ENCODE measurements at places on chromosomes 16 and 17.

DNA sequence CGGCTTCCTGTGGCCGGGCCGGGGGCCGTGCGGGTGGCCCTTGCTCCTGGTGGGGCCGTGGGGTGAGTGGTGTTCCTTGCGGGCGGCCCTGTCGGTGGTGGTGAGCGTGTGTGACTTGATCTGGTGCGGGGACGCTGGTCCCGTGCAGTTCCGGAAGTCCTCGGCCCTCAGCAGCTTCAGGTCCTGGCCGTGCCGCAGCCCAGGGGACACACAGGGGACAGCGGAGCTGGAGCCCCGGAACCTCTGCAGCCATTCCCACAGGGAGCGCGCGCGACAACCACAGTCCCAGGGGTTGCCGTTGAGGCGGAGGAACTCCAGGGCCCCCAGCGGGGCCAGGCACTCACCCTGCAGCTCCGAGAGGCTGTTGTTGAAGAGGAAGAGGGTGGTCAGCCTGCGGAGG is 88.4 kb downstream of the RTN4RL1 start:
- no peak for DNase-seq

- DNase-seq, result no peak
Observed at GRCh38 chr16:8859913-8860881, 8.6 kb downstream of the CARHSP1 start.

- no peak for DNase-seq
Observed at GRCh38 chr17:33786478-33786877, 468.6 kb upstream of the CCL2 start.

DNA sequence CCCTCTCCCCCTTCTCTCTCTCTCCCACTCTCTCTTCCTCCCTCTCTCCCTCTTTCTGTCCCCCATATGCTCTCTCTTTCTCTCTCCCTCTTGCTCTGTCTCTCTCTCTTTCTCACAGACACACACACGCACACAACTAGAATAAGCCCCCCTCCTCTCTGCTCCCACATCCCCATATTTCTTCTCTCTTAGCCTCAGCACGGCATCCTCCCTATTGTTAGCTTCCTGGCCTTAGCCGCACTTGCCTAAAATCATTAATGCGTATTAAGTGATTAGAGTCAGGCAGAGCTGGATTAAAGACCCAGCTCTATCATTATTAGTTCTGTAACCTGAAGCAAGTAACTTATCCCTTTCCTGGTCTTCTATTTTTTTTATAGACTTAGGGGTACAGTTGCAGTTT is 319.0 kb upstream of the C16orf82 start:
- DNase-seq, result no peak

DNA sequence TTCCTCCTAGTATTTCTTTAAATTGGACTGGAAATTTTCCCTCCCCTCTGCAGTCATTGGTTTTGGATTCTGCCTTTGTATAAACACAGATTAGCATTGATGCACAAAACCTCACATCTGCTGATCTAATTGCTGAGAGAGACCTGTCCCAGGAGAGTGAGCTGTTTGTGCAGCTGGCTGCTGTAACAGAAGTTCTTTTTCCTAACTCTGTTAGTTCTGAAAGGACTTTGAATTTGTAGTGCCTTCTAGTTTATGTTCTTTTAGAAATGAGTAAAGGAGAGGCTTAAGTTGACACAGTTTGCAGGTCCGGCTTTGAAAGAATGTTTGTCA is 45.2 kb upstream of the KPNB1 start:
- DNase-seq, result no peak

DNA sequence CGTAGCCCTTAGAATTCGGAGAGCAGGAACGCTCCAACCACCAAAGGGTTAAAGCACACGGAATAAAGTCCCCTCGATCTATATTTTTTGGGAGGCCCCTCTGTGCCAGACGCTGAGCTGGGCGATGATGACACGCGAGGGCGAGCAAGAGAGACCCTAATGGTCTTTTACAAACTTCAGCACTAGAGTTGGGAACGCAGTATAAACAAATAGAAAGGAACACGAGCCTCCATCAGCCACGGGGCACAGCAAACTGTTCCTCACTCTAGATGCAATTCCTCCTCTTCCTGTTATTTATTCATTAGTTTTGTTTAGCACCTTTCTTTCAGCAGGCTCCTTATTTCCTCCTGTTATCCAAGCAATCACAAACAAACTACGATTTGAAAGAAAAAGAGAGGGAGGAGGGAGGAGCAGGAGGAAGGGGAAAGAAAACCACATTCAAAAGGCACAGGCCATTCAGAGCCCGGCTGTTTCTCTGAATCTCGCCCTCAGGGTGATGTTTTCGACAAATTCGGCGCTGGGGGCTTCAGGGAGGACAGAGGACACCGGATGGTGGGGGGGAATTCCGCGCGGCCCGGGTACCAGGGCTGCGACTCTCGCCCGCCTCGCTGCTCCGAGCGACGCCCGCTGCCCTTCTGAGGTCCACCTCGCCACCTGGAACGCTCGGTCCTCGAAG is 1.6 kb downstream of the TOX3 start:
- DNase-seq, result no peak

DNA sequence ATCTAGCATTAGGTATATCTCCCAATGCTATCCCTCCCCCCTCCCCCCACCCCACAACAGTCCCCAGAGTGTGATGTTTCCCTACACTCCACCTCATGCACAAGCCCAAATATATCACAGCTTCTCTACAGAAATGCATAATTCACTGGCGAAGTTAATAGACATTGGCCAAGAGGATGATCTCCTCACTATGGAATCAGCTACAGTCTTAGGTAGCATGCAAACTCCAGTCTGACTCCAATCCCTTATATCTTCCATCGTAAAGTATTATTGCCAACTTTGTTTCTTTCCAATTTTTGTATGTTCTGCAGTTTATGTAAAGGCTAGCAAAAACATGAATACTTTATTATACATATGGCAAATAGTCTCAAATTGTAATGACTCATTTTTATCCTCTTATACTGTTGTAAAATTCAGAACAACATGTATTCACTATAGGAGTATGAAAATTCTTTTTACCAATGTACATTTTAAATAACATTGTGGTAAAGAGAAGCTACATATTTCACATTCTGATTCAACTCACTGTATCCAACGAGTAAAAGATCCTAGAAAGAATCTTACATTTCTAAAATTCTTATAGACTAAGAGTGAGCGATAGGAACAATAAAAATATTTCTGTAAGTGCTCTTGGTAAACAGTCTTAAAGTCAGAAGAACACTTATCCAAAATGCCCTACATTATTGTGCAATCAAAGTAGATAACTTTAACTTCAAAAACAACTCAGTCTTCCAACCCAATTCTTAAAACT is 871 bp downstream of the ABCA8 start:
- no peak for DNase-seq

DNA sequence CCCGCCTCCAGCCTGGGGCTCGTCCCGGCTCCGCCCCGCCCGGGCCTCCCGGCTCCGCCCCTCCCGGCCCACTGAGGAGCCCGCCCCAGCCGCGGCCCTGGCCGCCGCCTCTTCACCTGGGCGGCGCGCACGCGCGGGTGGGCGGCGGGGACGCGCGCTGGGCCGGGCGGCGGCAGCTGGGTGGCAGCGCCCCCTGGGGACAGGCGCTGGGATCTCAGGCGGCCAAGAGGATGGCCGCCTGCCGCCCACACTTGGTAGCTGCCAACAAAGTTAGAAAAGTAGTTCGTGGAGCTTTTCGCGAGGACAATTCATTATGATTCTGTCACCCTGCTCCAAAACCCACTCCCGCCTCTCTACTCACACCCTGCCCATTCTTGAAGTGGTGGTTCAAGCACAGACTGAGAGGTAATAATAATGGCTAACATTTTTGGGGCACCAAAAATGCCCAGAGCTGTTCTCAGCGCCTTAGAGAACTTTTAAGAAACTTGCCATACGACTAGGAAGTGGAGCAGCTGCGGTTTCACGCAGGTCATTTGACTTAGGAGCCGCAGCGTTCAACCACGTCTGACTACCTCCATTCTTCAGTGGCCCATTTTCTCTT is 340 bp upstream of the MYO1D start:
- peak; percentile 79 for DNase-seq

- no peak for DNase-seq
Observed at GRCh38 chr17:4919511-4920047, 12.5 kb upstream of the GP1BA start.

GRCh38 chr17:62627904-62628633 is 599 bp downstream of the MRC2 start:
- DNase-seq, result peak; percentile 48

DNA sequence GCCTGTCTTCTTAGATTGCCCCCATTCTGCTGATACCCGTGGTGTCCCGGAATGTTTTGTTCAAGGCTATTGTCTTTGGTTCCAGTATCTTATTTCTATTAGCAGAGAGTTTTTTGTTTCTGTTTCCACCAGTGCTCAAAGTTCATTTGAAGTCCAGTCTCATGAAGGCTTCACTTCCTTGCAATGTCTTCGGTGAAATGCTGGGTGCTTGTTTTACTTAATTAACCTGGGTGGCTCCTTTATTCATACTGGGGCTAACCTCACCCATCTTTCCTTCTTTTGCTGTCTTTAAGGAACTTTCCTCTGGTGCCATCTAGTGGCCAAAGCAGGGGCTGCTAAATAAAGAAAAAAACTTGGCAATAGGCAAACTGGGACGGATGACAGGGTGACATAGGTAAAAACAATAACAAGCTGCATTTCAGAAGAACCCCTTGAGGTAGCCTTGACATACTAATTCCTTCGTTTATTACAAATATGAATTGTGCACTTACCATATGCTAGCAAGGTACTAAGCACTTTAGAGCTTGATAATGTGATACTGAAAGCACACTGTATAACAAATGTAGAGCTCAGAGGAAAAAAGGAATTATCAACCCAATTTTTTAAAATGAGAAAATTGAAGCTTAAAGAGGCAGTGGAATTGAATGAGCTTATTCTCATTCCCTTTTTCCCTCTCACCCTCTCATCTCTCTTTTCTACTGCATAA is 2.8 kb upstream of the SMIM36 start:
- DNase-seq, result peak; percentile 35

DNA sequence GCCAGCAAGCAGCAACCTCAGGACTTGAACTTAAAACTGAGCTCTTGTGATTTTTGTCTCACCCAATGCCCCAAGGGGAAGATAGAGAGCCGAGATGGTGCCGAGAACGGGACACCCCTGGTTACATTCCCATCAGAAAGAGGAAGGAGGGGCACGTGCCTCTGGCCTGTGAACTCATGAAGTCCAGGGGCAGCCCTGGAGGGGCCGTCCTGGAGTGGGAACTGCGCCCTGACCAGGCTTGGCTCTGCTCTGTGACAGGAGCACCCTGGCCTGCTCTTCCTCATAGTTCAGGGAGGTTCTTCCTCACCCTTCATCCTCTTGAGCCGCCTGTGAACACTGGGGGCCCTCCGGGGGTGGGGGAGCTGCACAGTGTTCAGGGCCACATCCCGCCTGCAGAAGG is 130.3 kb upstream of the FOXF1 start:
- no peak for DNase-seq

GRCh38 chr17:21275579-21276263 is 8.8 kb upstream of the MAP2K3 start:
- peak; percentile 58 for DNase-seq

GRCh38 chr16:67884684-67885083 is at the start of gene NRN1L:
TSS of gene NRN1L (plus strand) at chr16:67884885. CDS start at chr16:67884904, 19 bp downstream.
- no peak for DNase-seq

DNA sequence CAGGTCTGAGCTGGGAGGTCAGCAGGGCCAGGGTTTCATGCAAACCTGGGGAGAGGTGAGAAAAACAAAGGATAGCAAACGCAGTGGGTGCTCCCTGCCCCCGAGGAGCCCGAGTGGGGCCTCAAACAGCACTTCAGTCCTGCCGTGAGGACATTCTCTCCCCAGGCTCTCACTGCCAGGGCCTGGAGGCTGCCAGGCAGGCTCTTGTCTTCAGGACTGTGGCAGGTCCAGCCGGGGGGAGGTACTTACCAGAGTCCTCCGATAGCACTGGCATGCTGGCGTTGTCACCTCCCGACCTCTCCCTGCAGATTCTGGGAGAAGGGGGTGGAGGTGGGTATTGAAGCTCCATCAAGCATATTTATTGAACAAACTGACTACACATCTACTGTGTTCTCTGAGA is 1.3 kb downstream of the MPP3 start:
- no peak for DNase-seq

DNA sequence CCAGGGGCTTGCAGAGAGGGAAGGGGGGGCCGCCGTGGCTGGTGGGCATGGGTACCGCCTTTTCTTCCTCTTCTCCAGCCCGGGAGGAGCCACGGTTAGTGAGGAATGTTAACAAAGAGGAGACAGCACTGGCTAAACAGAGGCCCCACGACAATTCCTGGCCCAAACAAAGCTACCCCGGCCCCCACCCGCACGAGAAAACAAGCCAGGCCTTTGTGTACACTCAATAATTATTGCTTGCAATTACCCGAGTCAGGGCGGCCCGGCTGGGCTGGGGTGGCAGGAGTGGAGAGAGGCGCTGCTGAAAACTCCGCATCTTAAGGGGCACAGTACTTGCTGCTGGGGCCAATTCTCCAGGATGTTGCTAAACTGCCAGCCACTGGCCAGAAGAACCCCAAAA is 56.4 kb downstream of the IRX5 start:
- DNase-seq, result no peak

- no peak for DNase-seq
Observed at GRCh38 chr17:41629826-41630670, 5.7 kb upstream of the KRT17 start.

DNA sequence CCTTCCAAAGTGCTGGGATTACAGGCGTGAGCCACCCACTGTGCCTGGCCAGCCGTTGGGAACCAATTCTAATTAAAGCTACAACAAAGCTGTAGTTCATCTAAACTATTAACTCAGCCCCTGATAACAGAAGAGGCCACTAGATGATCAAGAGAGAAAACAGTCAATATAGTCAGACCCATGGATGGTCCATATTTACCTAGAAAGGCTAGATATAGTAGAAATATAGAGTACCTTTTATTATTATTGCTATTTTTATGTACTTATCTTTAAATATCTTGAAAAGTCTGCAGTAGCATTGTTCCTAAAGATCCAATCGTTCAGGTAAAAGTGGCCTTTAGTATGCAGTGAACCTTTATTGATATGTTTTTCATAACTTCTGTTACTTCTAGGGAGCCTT is 43.2 kb downstream of the RNF213 start:
- no peak for DNase-seq

DNA sequence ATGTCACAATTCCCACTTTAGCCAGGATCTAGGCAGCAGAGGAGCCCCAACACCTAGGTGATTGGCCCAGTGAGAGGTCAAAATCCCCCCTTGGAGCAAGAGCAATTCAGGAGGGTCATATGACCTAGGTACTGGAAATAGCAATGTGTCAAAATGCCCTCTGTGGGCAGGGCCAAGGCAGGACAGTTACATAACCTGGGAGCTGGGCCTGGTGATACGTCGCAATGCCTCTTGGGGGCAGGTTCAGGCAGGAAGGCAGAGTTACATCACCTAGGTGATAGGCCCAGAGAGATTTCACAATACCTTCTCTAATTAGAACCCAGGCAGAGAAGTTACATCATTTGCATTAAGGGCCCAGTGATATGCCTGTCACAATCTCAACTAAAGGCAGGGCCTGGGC is 1906.3 kb downstream of the TP53TG3F start:
- DNase-seq, result no peak

GRCh38 chr16:87249425-87249824 is 67.8 kb downstream of the C16orf95 start:
- no peak for DNase-seq

- no peak for DNase-seq
Observed at GRCh38 chr17:50208611-50209061, 7.2 kb upstream of the COL1A1 start.

Measured in kidney glomerular epithelial cell (primary cell).